ENCODE measurements at places on chromosomes 16 and 17.
A peak's percentile ranks its signal among the peaks of the same experiment; 100 is the strongest.

DNA sequence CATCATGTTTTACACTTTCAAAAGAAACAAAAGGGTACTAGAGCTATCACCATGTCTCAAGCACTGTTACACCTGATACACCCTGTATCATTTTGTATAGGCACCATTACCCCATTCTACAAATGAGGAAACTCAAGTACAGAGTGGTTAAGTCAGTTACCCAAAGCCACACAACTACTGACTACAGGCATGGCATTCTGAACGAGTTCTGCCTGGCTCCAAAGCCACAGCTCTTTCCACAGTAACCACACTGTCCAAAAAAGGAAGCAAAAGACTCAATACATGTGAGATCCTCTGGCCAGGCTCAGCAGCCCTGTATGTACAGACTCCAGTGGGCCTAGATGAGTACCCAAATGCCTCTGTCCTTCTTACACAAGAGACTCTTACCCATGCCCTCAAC lies 4.7 kb downstream of the DYNC1LI2 start:
- DNase-seq = peak; percentile 15

- DNase-seq = no peak
Measured at GRCh38 chr17:33370401-33370800, 77.3 kb upstream of the ASIC2 start.

DNA sequence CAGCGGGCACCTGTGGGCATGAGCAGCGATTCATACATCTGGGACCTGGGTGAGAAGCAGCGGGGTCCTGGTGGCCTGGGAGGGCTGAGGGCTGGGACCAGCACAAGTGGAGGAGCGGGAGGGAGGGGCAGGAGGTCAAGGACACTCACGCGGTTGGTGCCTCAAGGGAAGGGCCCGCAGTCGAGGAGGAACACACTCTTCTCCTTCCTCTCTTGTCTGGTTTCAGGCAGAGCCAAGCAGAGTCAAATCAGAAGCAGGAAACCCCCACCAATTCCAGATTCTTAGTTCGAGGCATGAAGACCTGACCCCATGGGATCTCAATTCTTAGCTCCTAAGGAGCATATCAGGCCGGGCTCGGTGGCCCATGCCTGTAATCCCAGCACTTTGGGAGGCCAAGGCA lies 15.7 kb downstream of the DNAI2 start:
- no peak for DNase-seq

- no peak for DNase-seq
Measured at GRCh38 chr16:27526180-27526579, 23.5 kb downstream of the GTF3C1 start.

- DNase-seq = no peak
Measured at GRCh38 chr17:52504081-52504480, 345.6 kb upstream of the CA10 start.

- no peak for DNase-seq
Measured at GRCh38 chr16:89345642-89346150, 128.2 kb downstream of the ZNF778 start.

DNA sequence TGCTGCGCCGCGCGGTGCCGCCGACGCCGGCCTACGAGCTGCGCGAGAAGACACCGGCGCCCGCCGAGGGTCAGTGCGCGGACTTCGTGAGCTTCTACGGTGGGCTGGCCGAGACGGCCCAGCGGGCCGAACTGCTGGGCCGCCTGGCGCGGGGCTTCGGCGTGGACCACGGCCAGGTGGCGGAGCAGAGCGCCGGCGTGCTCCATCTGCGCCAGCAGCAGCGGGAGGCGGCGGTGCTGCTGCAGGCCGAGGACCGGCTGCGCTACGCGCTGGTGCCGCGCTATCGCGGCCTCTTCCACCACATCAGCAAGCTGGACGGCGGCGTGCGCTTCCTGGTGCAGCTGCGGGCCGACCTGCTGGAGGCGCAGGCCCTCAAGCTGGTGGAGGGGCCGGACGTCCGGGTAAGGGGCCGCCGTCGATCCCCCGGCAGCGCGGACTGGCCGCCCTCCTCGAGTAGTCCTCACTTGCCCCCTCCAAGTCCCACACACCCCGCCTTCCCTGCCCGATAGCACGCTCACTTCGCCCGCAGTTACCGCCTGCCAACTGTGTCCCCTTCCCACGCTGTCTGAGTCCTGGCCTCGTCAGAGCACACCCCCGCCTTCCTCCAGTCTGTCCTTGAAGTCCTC lies 470 bp downstream of the MLYCD start:
- no peak for DNase-seq

DNA sequence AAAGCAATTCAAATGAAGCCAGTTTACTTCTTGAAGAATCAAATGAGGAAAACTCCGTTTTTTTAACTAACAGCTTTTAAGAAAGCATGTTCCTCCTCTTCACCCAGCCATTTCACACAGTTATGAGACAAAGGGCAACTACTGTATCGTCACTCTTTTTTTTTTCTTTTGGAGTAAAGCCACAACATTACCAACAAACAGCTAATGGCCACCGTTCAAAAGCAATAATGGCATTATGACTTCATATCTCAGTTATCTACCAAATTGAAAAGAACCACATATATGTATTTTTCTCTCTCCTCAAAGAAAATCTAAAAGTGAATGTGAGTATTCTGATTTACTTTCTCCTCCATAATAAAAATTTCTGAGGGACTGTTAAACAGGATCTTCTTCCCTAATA lies 14.5 kb downstream of the GRB2 start:
- no peak for DNase-seq

DNA sequence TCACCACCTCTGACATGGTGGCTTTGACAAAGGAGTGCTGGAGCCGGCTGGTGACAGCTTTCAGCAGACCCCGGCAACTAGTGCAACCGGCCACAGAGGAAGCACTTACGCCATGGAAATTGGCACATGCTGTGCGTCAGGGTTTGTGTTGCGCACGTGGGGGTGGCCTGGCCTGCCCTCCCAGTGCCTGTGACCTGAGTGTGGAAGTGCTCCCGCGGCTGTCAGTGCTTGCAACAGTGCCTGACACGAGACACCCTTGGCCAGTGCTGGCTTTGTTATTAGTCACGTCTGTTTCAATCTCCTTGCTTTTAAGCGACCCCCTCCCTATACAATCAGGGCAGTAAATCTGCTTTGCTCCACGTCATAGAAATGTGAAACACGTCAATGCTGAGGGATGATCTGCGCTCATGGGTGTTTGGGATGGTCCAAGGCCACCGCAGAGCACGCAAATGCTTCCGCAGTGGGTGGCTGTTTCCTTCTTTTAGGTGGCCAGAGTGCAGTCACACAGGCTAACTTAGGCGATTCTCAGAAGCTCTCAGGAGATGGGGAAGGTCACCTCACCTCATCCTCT lies 64.3 kb downstream of the PGS1 start:
- DNase-seq = no peak
